Esophagus squamous epithelium (tissue), 5 donors: ENCODE measurements at places on chromosomes 6 and 20.
A peak's percentile ranks its signal among the peaks of the same experiment; 100 is the strongest.

DNA sequence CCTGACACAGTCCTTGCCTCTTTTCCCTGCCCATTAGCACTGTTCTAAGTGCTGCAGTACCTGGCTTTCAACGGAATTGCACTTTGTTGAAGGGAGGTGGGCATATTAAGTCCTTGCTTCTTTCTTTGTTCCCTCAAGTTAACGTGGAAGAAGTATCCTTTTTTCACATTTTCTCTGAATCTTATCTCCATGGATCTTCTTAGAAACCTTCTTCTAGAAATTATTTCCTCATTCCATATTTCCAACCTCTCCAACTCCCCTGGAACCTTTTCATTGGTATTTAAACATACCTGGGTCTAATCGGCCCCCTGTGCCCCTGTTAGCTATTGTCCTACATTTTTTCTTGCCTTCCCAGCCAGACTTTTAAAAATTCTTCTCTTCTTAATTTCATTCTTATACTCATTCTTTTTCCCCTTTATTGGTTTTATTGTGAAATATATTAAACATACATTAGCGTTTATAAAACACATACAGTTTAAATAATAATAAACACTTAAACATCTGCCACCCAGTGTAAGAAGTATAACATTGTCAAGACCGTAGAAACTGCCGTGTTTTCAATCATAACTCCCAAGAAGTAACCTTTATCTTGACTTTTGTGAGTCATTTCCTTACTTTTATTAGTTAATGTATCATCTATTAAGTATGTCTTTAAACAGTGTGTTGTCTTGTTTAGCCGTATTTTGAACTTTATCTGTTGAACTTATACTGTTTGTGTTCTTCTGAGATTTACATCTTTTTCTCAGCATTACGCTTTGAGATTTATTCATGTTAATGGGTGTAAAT, 118.2 kb downstream of the CDKAL1 start:
- no peak for DNase-seq

DNA sequence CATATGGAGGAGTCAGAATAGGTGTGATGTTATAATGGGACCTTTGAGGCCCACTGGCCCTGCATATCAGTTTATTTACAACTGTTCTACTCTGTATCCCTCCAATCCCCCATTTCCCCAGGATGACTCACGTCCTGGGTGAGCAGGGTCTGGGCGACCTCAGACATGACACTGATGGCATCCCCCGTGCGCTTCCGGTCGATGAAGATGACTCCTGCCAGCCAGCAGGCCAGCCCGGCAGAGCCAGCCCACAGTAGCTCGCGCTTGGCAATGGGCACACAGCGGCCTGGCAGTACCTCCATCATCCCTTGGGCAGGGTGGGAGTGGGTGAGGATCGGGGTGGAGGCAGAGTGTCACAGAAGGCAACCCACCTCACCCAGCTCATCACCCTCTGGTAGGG, 5.6 kb downstream of the AGPAT1 start:
- no peak for DNase-seq

- no peak for DNase-seq
These were observed 7.5 kb downstream of the SNHG17 start for GRCh38 chr20:38427655-38428023.

DNA sequence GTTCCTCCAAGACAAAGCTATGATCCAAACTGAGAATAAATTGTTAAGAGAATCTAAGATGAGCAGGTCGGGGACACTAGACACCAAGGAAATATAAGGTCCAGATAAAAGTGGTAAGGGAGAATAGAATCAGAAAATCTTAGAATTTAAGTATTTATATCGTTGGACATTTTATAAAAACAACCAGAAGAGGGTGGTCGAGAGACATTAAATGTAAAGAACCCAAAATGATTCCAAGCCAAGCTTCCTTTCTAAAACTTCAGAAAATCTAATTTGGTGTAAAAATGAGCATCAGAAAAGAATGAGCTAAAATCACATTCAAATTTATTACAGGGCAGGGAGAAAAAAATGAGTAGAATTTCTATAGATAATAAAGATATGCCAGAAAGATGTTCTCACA, 97.8 kb upstream of the OGFRL1 start:
- DNase-seq = no peak

DNA sequence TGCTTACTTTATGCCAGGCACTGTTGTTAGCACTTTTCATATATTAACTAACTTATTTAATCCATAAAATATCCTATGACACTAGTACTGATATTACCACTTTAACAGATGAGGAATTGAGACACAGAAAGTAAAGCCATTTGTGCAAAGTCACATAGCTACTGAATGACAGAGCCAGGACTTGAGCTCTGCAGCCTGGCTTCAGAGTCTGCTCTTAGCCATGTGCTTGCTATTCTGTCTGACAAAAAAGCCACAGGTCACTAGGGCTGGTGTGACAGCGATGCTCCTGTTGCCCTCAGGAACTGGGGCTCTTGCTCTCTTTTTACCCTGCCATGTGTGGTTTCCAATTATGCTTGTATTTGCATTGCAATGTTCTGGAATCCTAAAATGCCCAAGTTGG, 44.7 kb upstream of the RNF8 start:
- DNase-seq = no peak

GRCh38 chr6:3407840-3408239, 49.0 kb downstream of the SLC22A23 start:
- DNase-seq = no peak

GRCh38 chr6:37607944-37608343, 89.7 kb downstream of the MDGA1 start:
- DNase-seq = no peak

DNA sequence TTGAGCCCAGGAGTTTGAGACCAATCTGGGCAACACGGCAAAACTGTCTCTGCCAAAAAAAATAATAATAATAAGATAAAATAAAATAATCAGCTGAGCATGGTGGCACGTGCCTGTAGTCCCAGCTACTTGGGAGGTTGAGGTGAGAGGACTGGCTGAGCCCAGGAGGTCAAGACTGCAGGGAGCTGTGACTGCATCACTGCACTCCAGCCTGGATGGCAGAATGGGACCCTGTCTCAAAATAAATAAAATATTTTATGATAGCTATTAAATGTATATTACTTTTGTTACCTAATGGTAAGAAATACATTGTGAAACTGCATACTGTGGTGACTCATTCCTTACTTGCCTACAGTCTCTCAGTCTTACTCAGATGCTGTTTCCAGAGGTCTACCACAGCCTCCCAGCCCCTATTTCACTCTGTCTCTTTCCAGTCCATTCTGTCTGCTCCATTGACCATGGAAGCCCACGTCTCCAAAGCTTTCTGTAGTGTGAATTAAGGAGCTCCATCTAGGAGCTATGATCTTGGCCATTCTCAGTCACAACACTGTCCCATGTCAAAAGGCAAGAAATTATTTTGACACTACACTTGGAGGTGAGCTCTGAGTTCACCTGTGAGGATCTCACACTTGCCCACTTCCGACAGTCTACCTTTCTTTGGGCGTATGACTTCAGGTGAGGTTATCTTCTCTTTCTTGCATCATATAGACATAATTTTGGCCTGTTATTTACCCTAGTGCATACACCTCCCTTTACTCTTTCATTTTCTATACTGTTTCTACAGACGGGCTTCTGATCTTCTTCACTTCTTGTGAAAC, 22.4 kb upstream of the SNX9 start:
- no peak for DNase-seq

DNA sequence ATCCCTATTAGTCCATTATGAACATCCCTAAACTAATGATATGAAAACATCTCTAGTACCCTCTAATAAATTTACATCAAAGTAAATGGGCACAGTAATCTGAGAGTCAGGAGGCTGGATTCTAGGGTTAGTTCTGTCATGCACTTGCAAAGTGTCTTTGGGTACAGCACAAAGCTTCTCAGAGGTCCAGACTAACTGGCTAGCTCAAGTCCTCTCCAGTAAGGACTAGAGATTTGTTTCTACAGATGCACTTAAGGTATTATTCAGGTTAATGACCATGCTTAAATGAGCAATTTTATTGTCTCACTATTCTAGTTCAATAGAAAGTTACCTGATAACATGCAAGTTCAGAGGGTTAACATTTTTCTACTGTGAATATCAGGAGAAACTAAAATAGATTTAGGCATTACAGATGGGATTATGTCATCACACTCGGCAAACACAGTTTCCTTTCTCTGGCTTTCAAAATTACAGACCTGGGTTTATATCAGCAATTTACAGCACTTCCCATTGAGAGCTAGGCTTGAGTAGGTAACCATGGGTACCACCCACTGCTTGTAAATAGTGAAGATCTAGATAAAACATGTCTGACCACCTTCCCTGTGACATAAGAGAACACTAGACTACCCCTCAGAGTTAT, 402.9 kb upstream of the RUNX2 start:
- DNase-seq = no peak

DNA sequence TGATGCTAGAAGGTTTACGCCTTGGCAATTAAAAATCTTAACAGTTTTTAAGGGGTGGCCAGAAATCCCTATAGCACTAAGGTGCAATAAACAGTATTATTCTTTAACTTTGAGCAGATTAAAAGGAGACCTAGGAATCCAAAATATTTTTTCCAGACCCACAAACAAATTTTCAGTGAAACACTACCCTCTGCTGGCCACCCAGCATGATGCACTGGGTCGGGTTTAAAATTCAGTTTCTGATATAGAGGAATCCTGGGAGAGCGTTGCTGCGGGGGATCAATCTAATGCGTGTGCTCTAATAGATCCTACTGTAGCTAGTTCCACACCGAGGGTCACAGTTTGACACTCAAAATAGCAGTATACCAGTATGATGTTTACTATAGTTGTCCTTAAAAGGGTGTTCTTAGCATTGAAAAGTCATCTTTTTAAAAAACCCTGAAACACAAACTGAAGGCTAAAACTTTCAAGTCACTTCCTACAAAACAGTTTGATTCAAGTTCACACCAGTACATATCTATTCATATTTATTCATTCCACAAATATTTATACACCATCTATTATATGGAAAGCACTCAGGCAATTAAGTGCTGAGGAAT, 10.2 kb downstream of the UBE3D start:
- DNase-seq = no peak

DNA sequence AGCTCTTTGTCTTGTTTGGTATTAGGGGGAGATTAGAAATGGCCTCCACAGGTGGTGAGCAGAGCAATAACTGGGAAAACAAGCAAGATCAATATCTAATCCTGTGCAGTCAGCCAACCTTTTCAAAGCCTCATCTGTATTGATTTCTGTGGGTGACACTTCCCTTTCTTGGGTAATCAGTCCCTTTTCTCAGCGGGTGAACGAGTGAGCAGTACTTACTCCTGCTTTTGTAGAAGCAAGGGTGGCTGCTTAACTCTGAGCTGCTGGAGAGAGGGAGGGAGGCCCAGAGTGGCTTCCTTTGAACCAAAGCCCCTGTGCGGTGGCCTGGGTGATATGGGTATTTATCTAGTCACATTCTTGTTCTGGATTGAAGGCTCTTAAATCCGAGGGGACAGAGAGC, 254.8 kb upstream of the CHD6 start:
- DNase-seq = no peak

DNA sequence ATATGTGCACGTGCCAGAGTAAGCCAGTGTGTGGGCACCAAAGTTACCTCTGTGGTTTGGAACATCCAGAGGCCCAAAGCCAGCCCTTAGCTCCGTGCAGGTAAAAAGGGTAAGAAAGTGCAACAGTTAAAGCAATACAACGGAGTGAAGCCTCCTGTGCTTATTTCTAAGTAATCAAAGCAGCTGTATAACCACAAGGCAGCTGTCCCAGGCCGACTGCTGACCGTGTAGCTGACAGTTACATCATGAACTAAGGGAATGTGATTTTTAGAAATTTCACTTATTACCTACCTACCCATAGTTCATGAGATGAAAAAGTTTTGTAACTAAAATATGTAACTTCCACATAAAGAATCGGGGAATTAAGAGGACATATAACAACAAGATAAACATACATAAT, 121.2 kb upstream of the QKI start:
- DNase-seq = no peak

DNA sequence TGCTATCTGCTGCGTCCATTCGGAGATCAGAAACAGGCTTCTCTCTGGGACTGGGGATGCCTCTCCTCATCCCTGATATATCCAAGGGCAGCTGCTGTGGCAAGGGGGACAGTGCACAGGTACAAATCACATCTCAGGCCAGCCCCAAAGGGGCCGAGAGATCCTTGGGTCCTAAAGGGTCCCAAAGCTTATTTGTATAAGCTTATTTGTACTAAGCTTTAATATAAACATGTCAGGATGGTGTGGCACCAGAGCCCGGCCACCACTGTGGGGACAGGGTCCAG, 45.3 kb downstream of the FGD2 start:
- no peak for DNase-seq

- DNase-seq = no peak
These were observed 23.6 kb downstream of the CEP57L1 start for GRCh38 chr6:109118871-109119354.

DNA sequence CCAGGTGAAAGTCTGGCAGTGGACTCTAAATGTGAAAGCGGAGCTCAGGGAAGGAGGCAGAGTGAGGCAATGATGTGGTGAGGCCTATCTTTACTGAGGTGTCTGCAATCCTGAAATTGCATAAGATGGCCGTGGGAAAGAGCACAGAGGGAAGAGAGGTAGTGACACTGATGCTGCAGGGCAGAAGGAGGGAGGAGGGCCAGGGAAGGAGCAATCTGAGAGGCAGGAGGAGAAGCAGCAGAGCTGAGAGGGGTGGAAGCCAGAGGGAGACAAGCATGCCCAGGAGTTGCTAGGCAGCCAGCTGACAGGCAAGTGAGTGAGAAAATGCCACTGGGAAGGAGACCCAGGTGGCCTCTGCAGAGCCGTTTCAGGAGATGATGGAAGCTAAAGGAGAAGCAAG, 97.4 kb upstream of the CNR1 start:
- no peak for DNase-seq

- DNase-seq = no peak
These were observed 267.9 kb downstream of the DLL1 start for GRCh38 chr6:170022827-170023619.

DNA sequence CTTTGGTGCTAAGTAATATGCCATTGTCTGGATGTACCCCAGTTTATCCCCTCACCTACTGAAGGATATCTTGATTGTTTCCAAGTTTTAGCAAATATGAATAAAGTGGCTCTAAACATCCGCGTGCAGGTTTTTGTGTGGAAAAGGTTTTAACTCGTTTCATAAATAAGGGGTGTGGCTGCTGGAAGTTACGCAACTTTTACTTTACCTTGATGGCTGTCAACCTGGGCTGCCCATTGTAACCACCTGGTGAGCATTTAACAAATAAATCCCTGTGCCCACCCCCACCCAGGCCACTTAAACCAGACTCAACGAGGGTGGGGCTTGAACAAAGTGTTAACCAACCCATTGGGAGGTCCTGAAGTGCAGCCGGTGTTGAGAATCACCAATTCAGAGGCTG, 187.8 kb downstream of the NRN1 start:
- DNase-seq = no peak

DNA sequence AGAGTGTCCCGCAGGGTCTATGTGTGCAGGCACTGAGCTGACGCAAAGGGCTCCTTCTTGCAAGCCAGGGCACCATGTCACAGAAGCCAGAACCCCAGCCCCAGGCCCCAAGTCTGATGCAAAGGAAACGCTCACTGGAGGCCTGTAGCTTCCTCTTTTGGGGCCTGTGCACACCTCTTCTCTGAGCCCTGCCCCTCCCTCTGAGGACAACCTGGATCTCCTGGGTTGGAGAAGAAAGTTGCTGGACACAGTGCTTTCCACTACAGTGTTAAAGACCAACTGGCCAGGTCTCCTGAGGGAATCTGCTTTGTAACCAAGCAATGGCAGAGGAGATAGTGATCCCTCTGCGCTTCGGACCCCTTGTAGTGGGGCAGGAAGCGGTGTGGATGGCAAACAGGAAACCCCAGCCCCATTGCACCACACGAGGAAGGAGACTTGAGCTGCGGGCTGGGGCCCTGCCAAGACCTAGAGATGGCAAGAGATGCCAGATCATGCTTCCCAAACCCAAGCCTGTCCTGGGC, 90.0 kb downstream of the PRND start:
- peak; percentile 55 for DNase-seq

GRCh38 chr6:30508890-30509736, 19.8 kb downstream of the HLA-E start:
- no peak for DNase-seq
